ENCODE measurements at places on chromosomes 16 and 17.

GRCh38 chr16:1283996-1284616 lies 25.3 kb upstream of the UBE2I start:
- no peak overlapping the region for H3K27ac ChIP-seq
- no peak overlapping the region for H3K4me3 ChIP-seq
- peaks cover 2% of the 10 kb centered on the region for H3K4me1 ChIP-seq
- peaks cover 15% of the 10 kb centered on the region for H3K27me3 ChIP-seq
- no peak for DNase-seq

DNA sequence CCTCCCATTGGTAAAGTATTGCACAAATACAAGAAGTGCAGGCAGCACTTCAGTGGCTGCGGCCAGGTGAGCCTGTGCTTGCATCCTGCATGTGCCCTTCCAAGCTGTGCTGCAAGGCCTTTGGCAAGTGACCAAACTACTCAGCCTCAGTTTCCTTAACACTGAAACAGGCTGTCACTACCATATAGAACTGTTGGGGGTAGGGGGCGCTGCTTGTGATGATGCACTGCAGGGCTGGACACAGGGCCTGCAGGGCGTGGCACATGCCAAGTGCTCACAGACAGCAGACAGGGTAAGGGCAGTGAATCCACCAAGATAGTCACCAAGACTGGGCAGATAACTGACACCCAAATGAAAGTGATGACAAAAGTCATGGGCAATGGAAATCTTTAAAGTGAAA lies 65.6 kb upstream of the SREBF1 start:
- no peak for DNase-seq
- H3K27me3 ChIP-seq, result no peaks in the 10 kb centered on the region
- H3K4me1 ChIP-seq, result no peaks in the 10 kb centered on the region
- no peak overlapping the region for H3K4me3 ChIP-seq

- peaks cover 4% of the 10 kb centered on the region for H3K4me1 ChIP-seq
- H3K36me3 ChIP-seq, result no peaks in the 10 kb centered on the region
- no peak for DNase-seq
- H3K4me3 ChIP-seq, result no peak overlapping the region
- H3K27ac ChIP-seq, result no peak overlapping the region
Observed at GRCh38 chr17:75724016-75725003, 3.1 kb downstream of the ITGB4 start.

DNA sequence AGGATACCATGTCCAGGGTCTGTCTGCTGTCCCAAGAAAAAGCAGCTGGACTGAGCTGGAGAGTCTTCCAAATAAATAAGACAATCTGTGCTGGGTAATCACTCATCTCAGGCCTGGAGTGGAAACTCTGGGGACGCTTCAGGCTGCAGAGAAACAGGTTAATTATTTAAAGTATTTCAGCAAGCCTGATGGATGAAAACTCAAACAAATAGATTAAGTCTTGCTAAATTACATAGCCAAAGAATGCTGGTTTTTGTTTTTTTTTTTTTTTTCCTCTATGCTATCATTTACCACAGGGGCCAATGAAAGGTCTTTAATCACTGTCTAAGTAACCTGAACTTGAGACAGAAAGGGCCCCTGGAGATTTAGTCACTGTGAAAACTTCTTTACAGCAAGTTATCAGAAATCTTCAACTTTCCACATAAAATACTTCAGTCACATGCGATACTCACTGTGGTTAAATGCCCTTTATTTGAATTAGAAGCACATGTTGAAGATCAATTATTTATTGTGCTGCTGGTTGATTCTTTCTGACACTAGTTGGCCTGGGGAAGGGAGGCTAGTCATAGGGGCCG lies 31.0 kb upstream of the KCNJ2 start:
- no peaks in the 10 kb centered on the region for H3K36me3 ChIP-seq
- no peak overlapping the region for H3K27ac ChIP-seq
- DNase-seq, result no peak
- peaks cover 12% of the 10 kb centered on the region for H3K4me1 ChIP-seq
- H3K27me3 ChIP-seq, result peaks cover 1% of the 10 kb centered on the region

DNA sequence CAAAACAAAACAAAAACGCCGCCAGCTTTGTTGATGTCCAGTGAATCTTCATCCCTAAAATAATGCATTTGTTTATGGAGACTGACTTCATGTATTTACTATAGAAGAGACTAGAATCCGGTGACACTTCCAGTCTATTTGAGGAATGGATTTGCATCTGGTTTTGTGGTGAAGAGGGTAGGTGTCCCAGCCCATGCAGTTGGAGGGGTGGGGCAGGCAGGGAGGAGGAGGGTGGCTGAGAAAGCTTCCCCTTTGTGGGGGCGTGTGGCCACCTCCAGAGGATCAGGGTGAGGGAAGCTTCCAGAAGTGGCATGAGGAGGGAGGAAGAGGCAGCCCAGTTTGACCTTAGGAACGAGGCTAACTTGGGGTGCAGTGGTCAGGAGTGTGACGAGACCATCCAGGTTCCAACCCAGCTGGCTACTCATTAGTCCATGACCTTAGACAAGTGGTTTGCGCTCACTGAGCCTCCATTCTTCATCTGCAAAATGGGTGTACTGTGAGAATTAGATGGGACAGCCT lies 69.5 kb downstream of the CMIP start:
- H3K36me3 ChIP-seq, result peaks cover 3% of the 10 kb centered on the region
- peak; percentile 35 for DNase-seq
- no peaks in the 10 kb centered on the region for H3K27me3 ChIP-seq
- H3K27ac ChIP-seq, result peak overlapping the region; percentile 45
- peak overlapping the region; percentile 70 for H3K4me3 ChIP-seq

- H3K36me3 ChIP-seq, result peaks cover 17% of the 10 kb centered on the region
- H3K4me1 ChIP-seq, result peaks cover 2% of the 10 kb centered on the region
- H3K27ac ChIP-seq, result no peak overlapping the region
- H3K4me3 ChIP-seq, result no peak overlapping the region
Observed at GRCh38 chr17:40020146-40020545, 4.9 kb downstream of the CSF3 start.

DNA sequence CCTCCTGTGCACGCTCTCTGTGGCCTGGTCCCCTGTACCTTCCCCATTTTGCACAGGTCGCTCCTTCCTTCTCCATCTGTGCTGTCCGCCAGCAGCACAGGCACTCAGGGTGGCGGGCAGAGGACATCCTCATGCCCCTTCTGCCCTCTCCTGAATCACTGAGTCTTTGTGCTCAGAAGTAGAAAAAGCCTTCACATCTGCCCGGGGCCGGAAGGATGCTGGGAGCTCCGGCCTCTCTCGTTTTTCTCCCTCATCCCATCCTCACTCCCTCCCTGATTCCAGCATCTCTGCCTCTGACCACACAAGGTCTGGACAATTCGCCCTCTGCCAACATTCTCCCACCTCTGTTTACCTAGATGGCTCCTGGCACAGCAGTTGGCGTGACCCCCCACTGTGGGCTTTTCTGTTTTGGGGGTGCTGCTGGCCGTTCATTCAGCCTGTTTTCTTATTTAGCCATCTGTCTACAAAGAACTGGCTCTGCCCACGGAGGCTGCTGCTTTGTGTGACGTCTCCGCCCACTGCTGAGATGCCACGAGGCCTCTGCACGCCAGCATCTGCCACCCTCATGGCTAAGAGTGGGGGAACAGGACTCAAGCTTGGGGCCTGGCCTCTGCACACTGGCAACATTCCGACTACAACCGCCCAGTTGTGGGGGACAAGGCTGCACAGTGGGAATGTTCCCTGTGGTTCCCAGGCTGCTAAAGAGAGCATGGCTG lies 36.7 kb downstream of the SEC14L5 start:
- no peak overlapping the region for H3K4me3 ChIP-seq
- DNase-seq, result no peak
- no peaks in the 10 kb centered on the region for H3K36me3 ChIP-seq
- peaks cover 12% of the 10 kb centered on the region for H3K27me3 ChIP-seq

- H3K36me3 ChIP-seq, result peaks cover 2% of the 10 kb centered on the region
- no peak for DNase-seq
- no peaks in the 10 kb centered on the region for H3K4me1 ChIP-seq
- H3K27me3 ChIP-seq, result peaks cover 7% of the 10 kb centered on the region
- H3K27ac ChIP-seq, result no peak overlapping the region
- H3K4me3 ChIP-seq, result no peak overlapping the region
Observed at GRCh38 chr16:73106329-73107034, 58.6 kb upstream of the ZFHX3 start.

DNA sequence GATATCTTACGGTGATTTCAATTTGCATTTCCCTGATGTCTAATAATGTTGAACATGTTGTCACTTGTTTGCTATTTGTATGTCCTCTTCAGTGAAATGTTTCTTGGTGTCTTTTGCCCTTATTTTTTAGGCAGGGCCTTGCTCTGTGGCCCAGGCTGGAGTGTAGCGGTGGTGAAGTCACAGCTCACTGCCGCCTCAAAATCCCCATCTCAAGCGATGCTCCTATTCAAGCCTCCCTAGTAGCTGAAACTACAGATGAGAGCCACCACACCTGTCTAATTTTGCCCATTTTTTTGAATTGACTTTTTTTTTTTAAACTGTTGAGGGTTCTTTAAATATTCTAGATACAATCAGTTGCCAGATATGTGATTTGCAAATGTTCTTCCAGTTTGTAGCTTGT lies 8.3 kb downstream of the UBE2G1 start:
- H3K27me3 ChIP-seq, result no peaks in the 10 kb centered on the region
- peaks cover 26% of the 10 kb centered on the region for H3K4me1 ChIP-seq
- H3K4me3 ChIP-seq, result peak overlapping the region; percentile 24
- no peak for DNase-seq
- H3K27ac ChIP-seq, result peak overlapping the region; percentile 45

- no peak overlapping the region for H3K27ac ChIP-seq
- H3K36me3 ChIP-seq, result peaks cover 9% of the 10 kb centered on the region
- no peaks in the 10 kb centered on the region for H3K27me3 ChIP-seq
- H3K4me3 ChIP-seq, result no peak overlapping the region
- H3K4me1 ChIP-seq, result peaks cover 21% of the 10 kb centered on the region
Observed at GRCh38 chr17:68349157-68349556, 57.9 kb downstream of the ARSG start.

GRCh38 chr16:69767459-69768229 lies 5.5 kb downstream of the WWP2 start:
- no peak overlapping the region for H3K4me3 ChIP-seq
- no peaks in the 10 kb centered on the region for H3K27me3 ChIP-seq
- H3K27ac ChIP-seq, result peak overlapping the region; percentile 38
- peaks cover 35% of the 10 kb centered on the region for H3K4me1 ChIP-seq

- H3K4me1 ChIP-seq, result peaks cover 23% of the 10 kb centered on the region
- peaks cover 2% of the 10 kb centered on the region for H3K27me3 ChIP-seq
- no peaks in the 10 kb centered on the region for H3K36me3 ChIP-seq
- H3K27ac ChIP-seq, result peak within 1 kb of the TSS; percentile 36
- H3K4me3 ChIP-seq, result peak within 1 kb of the TSS; percentile 53
Observed at GRCh38 chr17:74712756-74713155, at the start of gene CD300LF. Gene CD300LF, minus strand, starts transcription at chr17:74712923. Its CDS starts 57 bp downstream, at chr17:74712866.

DNA sequence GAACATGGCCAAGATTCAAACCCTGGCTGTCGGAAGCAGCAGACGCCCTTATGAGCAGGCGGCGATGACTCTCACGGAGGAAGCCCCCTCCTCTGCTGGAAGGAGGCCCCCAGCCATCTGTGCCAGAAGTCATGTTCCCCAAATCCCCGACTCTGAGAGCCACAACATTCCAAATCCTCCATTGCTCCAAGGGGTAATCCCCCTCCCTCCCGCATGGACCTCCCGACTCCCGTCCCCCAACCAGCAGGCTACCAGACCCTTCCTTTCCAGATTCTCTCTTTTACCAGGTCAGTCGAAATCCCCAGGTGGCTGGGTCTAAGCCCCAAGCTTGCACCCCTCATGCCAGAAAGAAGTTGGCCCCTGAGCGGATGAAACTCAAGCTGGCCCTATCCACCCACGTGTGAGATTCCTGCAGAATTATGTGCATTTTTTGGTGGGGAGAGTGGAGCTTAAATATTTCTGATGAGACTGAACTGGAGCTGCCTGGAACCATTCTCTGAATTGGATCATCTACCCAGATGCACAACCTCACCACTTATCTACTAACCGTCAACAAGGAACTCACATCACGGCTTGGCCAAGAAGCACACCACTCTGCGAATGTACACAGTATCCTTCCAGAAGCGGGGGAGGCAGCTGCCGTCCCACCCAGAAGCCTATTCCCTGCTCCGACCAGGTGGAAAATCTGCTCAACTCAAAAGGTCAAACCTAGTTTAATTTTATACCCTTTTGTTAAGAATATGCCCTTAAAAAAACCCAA lies 283.5 kb downstream of the C16orf95 start:
- H3K36me3 ChIP-seq, result no peaks in the 10 kb centered on the region
- H3K27ac ChIP-seq, result no peak overlapping the region
- H3K27me3 ChIP-seq, result peaks cover 3% of the 10 kb centered on the region

- peaks cover 10% of the 10 kb centered on the region for H3K36me3 ChIP-seq
- no peaks in the 10 kb centered on the region for H3K27me3 ChIP-seq
- DNase-seq, result no peak
- peak overlapping the region; percentile 33 for H3K27ac ChIP-seq
Observed at GRCh38 chr17:59027750-59028149, 78.9 kb downstream of the TRIM37 start.

GRCh38 chr17:62763891-62764600 lies 44.1 kb downstream of the MARCHF10 start:
- peaks cover 16% of the 10 kb centered on the region for H3K27me3 ChIP-seq
- no peaks in the 10 kb centered on the region for H3K4me1 ChIP-seq
- H3K36me3 ChIP-seq, result no peaks in the 10 kb centered on the region
- no peak for DNase-seq
- H3K27ac ChIP-seq, result no peak overlapping the region

- H3K4me1 ChIP-seq, result peaks cover 4% of the 10 kb centered on the region
- no peak for DNase-seq
- H3K27ac ChIP-seq, result no peak overlapping the region
- H3K36me3 ChIP-seq, result peaks cover 15% of the 10 kb centered on the region
Observed at GRCh38 chr17:38815576-38816193, 9.4 kb downstream of the CWC25 start.

- peaks cover 3% of the 10 kb centered on the region for H3K27me3 ChIP-seq
- peak overlapping the region; percentile 96 for H3K27ac ChIP-seq
- H3K4me1 ChIP-seq, result peaks cover 51% of the 10 kb centered on the region
- H3K36me3 ChIP-seq, result peaks cover 17% of the 10 kb centered on the region
- peak overlapping the region; percentile 97 for H3K4me3 ChIP-seq
Observed at GRCh38 chr16:29815032-29815721, 775 bp upstream of the PAGR1 start.

DNA sequence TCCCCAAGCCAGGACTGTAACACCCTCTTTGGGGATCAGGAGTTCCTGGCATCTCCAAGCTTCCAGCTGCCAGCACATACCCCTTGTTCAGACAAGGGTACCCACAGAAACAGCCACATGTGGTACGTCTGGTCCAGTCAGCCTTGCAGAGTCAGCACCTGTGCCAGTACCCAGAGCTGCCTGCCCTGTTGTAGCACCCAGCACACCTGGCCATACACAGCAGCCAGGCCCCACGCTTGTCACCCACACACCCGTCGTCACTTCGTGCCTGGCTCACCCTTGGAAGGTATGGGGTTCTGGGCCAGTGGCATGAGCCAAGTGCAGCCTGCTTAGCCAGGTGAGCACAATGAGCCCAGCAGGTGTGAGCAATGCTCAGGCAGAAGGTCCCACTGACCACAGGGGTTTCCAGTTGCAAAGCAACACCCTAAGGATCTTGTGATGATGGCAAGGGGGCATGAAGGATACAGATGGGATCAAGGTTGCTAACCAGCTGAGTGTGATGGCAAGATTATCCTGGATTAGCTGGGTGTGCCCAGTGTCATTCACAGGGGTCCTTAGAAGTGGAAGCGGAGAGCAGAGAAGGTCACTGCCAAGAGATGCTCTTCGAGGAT lies 202.3 kb downstream of the CPPED1 start:
- no peaks in the 10 kb centered on the region for H3K4me1 ChIP-seq
- H3K36me3 ChIP-seq, result no peaks in the 10 kb centered on the region
- H3K4me3 ChIP-seq, result no peak overlapping the region
- peaks cover 18% of the 10 kb centered on the region for H3K27me3 ChIP-seq
- DNase-seq, result no peak

Measured in memory B cell (primary cell).